Mesothelial cell of epicardium (in vitro differentiated cells): ENCODE measurements at places on chromosomes 5 and 9. TPM values are rescaled to one million over a fixed set of nuclear protein-coding genes. Genes with fewer than 3 reads are reported as not detected.

CCNO gene
- 0.20 to 0.80 TPM (median 0.45 TPM) in 3 replicates for total RNA-seq

GRCh38 chr5:175902026-175902425 lies 30.6 kb downstream of the CPLX2 start:
- H3K27me3 ChIP-seq: peaks cover 3% of the 10 kb centered on the region
- H3K4me3 ChIP-seq: no peak overlapping the region
- DNase-seq: no peak
- H3K4me1 ChIP-seq: no peaks in the 10 kb centered on the region
- H3K36me3 ChIP-seq: no peaks in the 10 kb centered on the region

DNA sequence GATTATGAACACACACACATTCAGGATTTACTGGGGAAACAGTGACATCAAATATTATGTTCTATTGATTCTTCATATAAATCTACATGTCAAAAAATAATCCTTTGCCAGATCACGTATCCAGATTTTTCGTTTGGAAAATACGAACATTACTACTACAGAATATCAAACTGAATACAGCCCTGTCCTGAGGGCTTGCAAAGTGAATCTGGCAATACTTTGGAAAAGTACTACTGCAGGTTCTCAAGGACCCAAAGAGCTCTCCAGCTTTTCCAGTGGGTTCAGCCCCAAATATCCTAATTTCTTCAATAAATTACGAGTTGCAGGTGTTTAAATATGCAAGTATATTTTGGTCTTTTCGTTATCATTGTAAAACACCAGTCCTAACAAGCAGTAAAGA lies 411 bp upstream of the NDUFS4 start:
- DNase-seq: no peak
- peak overlapping the region; percentile 97 for H3K27ac ChIP-seq
- peaks cover 18% of the 10 kb centered on the region for H3K4me1 ChIP-seq
- H3K4me3 ChIP-seq: peak overlapping the region; percentile 97
- H3K36me3 ChIP-seq: peaks cover 4% of the 10 kb centered on the region

DNA sequence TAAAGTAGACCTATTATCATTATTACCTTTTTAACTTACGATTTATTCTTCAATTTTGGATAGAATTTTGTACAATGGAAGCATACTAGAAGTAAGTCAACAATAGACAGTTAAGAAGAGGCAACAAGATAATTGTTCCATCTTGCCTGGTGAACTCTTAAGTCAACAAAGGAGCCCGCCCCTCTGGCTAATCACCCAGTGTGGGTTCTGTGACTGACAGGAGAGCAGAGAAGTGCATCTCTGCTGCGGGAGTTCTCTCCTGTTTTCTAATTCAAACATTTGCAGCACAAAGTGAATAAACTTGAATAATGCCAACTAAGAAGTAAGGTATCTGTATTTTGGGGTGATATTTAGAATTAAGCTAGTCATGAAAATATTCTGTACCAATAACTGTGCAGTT lies 6.7 kb upstream of the ISL1 start:
- no peaks in the 10 kb centered on the region for H3K36me3 ChIP-seq
- peaks cover 77% of the 10 kb centered on the region for H3K4me1 ChIP-seq
- DNase-seq: no peak
- H3K4me3 ChIP-seq: no peak overlapping the region
- H3K27ac ChIP-seq: no peak overlapping the region

- H3K27ac ChIP-seq: peak overlapping the region; percentile 19
- no peak overlapping the region for H3K4me3 ChIP-seq
- H3K36me3 ChIP-seq: peaks cover 11% of the 10 kb centered on the region
- peaks cover 15% of the 10 kb centered on the region for H3K4me1 ChIP-seq
Measured at GRCh38 chr9:124676159-124676551, 95.0 kb downstream of the NR6A1 start.

DNA sequence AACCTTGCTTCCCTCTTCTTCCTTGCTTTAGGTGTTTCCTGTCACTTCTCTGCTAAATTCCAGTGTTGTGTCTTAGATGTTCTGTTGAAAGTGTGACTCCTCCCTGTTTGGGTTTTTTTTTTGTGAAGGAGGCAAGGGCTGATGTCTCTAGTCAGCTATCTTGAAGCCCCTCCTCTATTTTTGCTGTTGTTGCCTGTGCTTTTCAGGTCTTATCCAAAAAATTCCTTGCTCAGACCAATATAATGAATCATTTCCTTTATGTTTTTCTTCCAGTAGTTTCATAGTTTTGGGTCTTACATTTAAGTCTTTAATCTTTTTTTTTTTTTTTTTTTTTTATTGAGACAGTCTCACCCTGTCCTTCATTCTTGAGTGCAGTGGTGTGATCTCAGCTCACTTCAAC lies 22.3 kb downstream of the RIC1 start:
- no peak for DNase-seq
- peaks cover 63% of the 10 kb centered on the region for H3K36me3 ChIP-seq
- H3K27ac ChIP-seq: no peak overlapping the region
- no peaks in the 10 kb centered on the region for H3K27me3 ChIP-seq
- H3K4me3 ChIP-seq: no peak overlapping the region

RAD17 gene
- 31.6 to 33.4 TPM (median 33.2 TPM) in 3 replicates for total RNA-seq

DNA sequence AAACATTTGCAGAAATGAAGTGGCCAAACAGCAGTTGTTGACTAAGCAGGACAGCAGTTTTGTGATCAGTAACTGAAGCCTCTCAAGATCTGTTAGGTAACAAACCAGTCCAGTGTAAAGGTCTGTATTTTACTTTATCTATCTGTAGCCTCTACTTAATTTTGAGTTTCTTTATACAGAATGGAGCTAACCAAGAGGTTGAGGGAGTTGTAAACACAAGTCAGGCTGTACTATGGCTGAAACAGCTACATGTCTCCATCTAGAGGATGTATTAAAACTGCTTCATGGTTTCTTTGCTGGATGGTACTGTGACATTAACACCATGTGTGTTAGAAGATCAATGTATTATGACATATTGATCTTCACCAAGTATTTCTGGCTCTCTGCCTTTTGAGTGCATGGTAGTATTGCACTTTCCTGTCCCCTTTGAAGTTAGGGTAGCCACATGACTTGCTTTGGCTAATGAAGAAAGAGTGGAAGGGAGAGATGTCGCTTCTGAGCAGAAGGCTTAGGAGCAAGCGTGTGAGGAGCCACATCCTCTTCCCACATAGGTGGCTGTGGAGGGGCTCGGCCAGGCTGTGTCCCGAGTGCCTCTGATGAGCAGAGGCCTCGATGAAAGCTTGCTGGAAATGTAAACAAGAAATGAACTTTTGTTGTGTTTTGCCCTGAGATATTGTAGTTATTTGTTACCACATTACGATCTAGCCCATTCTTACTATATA lies 105.6 kb upstream of the PCA3 start:
- peaks cover 24% of the 10 kb centered on the region for H3K4me1 ChIP-seq
- H3K27ac ChIP-seq: no peak overlapping the region
- DNase-seq: no peak
- no peak overlapping the region for H3K4me3 ChIP-seq

DNA sequence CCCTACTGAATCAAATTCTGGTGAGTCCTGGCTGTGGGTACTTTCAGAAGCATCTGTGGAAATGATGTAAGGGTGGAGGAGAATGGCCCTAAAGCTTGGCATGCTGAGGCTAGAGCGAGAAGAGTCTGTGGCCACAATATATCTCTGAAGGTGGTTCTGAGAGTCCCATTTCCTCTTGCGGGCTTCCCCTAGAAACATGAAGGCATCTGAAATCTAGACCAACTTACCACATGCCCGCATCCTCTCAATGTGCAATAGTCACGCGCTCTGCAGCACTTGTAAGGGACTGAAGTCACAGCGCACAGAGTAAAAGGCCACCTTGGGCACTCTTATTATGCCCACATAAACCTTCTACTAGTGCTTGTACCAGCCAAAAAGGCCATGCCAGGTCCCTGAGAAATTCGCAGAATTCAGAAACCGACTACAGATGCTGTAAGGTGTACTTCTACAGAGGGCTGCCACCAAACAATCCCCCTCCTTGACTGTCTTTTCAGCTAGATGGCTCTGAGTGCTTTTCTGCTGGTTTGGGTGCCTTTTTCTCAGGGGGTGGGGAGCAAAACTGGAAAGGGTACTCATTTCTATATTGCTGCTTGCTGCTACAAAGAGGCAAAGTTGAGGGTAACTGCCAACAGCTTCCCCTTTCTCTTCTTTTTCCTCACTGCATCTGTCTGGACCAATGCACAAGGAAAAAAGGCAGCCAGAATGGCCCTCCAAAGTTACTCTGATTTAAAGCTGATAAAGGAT lies 107.3 kb downstream of the ZDHHC21 start:
- DNase-seq: no peak
- no peak overlapping the region for H3K27ac ChIP-seq
- H3K36me3 ChIP-seq: peaks cover 11% of the 10 kb centered on the region
- no peaks in the 10 kb centered on the region for H3K4me1 ChIP-seq

PALM2AKAP2 gene
- total RNA-seq: 39.7 to 45.1 TPM (median 43.6 TPM) in 3 replicates
